ENCODE measurements at places on chromosomes 1 and 21.

GRCh38 chr1:25899792-25900191 is 6.4 kb downstream of the STMN1 start:
- no peak for DNase-seq

GRCh38 chr1:26711777-26712176 is 16.0 kb downstream of the ARID1A start:
- DNase-seq: no peak

GRCh38 chr1:177471244-177471643 is 300.5 kb downstream of the BRINP2 start:
- DNase-seq: no peak

- no peak for DNase-seq
These were observed 12.5 kb upstream of the WNT2B start for GRCh38 chr1:112496290-112496689.

DNA sequence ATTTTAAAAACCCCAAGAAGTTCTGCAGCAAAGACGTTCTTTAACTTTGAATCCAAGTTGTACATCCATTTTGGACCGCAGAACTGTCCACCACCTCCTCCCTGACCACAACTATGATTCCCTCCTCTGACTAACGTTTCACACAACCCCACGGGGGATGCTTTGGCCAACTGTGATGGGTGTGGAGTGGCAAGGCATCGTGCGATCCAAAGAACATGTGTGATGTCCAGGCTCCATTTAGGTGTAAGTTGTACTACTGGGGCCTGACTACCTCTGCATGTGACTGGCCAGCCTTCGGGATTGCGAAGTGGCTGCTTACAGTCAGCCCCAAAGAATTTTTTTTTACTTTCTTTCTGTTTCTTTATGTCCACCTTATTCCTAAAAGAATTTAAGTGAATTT is 6.7 kb downstream of the KCNJ15 start:
- DNase-seq: no peak

Measured in suprapubic skin (tissue), 4 donors.